ENCODE measurements at places on chromosomes 5 and 9.

DNA sequence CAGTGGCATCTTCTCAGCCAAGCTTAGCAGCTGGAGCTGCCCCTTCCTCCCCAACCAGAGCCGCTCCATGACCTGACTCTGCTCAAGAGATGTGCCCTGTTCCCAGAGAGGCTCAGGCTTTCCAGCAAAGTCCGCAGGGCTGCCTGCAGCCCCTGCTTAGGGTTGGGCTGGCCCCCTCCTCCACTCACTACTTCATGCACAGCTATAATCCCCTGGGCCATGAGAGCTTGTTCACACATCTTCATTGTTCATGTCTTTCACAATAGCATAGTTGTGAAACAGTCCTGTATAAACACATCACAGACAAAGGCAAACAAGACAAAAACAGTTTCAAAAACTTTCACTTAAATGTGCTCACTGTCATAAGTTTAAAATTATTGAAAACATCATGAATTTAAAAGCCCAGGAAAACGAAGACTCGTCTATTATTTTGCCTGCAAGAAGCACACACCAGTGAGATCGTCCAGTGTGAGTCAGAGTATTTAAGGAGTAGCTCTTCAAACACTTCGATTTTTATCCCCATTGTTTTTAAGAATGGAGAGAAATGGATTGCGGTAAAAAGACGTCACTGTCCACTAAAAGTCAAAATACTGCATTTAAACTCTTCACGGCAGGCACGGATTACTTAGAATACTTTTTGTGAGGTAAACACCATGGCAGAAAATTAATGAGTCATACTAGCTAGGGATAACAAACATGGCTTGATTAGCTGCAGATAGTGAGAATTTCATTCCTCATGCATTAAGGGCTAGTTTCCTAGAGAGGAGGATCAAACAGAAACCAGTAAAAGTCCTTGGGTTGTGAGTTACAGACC, 40.7 kb upstream of the S1PR3 start:
- DNase-seq = no peak

- no peak for DNase-seq
Measured at GRCh38 chr5:60503771-60504170, 196.2 kb downstream of the DEPDC1B start.

DNA sequence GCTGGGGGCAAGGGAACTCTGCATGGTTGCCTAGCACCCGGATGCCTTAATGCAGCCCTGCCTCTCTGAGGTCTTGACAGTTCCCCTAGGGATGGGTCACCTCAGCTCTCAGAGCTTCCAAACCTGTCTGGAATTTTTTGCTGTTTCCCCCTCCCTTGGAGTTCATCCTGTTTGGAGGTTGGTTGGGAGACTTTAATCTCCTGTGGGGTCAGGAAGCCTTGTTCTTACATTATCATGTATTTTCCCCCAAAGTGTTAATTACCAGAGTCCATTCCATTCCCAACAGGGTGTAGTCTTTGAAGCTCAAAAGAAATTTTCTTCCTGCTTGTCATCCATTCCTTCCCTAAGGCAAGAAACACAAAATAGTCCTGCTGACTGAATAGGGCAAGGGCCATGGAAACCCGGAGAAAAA, 150.3 kb upstream of the SPRY4 start:
- DNase-seq = no peak

DNA sequence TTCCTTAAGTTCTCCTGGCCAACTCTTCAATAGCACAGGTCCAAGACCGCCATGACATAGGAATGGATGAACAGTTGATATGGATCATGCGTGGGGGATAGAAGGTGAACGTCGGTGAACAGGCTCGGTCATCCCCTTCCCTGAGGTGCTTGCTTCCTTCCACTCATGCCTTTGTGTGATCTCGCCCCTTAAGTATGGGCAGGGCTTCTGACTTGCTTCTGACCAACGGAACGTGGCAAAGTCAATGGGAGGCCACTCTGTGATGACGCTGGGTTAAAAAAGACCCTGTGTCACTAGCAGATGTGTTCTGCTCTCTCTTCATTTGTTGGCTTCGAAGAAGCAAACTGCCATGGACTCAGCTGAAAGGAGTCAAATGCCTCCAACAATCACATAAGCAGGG, 240.5 kb upstream of the TUT7 start:
- no peak for DNase-seq

DNA sequence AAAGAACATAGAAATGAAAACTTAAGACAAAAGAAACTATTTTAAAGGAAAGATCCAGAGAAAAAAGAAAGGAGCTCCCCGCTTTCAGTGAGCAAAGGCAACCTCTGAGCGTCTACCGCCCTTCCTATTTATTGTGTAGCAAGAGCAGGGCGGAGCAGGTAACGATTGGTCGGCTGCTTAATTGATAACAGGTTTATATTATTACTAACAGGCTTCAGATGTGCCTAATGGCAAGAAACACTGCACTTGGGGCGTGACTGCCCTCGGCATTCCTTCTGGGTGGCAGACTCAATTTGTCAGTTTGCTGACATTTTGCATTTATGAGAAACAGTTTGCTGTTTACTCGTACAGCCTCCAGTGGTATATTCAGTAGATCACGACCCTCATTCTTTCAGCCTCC, 482.7 kb upstream of the C9orf72 start:
- DNase-seq = no peak

Measured in NCI-H2081 treated with DMSO at 0.1 percent for 48 hours (cell line).